ENCODE measurements at places on chromosomes 7 and 10.

GRCh38 chr10:58399410-58399809 is 14.2 kb downstream of the TFAM start:
- DNase-seq, result no peak

DNA sequence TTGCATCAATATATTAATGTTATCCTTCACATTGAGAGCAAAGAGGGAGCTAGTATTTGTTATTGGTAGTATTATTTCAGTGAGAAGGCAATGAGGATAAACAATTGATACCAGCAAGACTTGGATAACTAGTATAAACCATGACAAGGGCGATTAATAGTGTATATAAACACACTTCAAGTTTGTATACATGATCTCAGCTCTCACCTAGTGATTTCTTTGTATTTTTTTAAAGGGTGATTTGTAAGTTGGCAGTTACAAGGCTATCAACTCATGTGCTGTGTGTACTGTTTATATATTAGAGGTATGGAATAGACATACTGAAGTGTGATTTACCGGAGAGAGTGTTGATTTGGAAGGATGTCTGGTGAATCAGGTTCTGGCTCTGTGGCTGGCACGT is 88.0 kb downstream of the SNX10 start:
- no peak for DNase-seq

GRCh38 chr7:44189286-44189992 is at the start of gene GCK:
TSS of gene GCK (minus strand) at chr7:44189439. CDS start at chr7:44188953, 486 bp downstream.
- no peak for DNase-seq

DNA sequence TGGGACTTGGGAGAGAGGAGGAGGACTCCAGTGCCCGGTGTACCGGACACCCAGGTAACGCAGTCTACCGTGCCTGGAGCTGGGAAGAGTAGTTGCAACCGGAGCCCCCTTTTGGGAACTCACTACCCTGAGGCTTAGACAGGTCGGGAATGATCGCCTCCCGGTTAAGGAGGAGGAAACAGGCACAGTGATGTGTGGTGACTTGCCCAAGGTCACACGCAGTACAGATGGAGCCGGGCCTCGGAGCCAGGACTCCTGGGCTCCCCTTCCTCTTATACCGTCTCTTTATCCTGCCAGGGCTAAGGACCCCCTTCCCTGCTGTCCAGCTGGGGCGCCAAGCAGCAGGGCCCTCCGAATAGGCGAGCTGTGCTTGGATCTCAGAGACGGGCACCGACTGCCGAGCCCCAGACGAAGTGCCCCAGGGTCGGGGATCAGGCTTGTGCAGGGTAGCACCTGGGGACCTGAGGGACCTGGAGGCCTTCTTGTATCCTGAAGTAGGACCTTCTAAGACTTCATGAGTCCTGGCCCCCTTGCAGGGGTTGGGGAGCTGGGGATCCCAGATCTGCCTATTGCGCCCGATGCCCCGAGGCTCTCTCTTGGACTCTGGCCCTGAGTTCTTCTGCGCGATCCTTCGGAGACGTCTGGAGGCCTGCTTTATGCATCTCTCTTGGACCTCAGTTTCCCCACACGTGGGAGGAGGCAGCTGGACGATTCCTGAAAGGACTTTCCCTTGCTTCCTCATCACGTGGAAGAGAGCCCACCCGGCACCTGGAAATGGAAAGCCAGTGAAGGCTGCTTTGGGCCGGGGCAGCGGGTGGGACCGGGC is 767 bp upstream of the CYP26A1 start:
- DNase-seq, result no peak

DNA sequence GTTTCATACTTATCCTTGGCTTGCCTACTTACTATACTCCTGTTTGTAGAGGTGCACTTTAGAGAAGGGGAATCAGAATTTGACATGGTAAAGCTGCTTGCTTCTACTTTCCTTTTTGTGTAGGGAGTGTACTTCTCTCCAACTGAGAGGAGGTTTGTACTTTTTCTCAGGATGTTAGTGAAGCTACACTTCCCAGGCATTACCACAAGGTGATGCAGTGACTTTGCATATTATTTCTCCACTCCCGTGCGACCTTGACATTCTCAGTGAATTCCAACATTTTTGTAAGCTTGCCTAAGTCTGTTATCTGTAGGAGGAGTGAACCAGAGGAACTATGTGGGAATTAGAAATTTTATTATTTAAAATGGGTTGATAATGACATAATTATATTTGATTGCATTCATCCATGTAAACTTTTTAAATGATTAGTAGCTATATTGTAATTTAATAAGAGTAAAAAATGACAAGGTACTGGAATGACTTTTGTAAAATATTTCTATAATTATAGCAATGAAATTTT is 5.2 kb downstream of the TAX1BP1 start:
- peak; percentile 40 for DNase-seq

GRCh38 chr7:45921699-45922519 is 837 bp upstream of the IGFBP3 start:
- peak; percentile 44 for DNase-seq

DNA sequence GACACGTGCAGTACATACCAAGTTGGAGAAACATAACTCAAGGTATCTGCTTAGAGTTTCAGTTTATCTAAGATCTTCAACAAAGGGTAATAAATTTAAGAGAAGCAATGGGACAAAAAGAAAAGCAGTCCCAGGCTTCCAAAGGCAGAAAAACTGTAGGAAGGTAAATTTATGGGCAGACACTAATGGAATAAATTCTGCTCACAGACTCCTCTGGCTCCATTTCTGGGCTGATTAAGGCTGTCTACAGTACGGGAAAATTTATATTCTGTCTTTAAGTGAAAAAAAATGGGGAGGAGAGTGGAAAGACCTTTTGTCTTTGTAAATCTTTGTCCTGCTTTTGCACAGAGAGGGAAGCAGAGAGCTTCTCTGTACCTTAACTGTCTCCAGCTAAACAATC is 587.5 kb upstream of the IGFBP3 start:
- DNase-seq, result no peak

GRCh38 chr10:118449521-118449920 is 107.4 kb upstream of the FAM204A start:
- no peak for DNase-seq

DNA sequence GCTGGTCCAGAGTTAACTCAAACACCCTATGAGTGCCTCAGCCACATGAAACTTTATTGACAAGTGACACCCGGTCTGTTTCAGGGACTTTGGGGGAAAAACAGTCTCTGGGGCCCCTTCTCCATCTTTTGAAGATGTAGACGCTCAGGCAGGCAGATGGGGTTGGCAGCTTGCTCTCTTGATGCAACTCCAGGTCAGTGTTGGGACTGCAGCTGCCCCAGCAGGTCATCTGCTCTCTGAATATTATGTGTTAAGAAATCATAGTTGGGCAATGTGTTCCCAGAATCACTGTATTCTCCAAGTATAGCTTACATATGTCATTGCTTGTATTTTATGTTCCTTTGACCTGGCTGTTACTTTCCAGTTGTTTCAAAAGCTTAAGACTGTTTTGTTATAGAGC is 544.9 kb upstream of the MGMT start:
- DNase-seq, result no peak

DNA sequence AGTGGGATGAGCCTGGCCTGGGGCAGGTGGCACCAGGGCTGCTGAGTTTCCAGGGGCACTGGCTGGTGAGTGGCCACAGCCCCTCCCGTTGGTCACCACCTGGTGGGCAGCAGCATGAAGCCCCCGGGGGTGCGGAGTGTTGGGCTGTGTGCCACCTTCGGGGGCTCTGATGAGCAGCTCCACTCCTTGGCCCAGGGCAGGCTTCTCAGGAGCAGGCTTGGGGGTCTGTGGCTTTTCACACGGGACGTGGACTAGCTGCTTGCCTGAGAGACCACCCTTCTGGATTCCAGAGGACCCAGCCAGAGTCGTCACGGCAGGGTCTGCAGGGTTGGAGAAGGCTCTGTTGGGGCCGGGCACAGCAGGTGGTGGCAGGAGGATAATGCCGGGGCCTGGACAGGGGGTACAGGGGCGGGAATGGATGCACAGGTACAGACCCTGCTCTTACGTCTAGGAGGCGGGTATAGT is 193.1 kb downstream of the ADARB2 start:
- no peak for DNase-seq

- no peak for DNase-seq
These were observed 27.8 kb downstream of the HIBADH start for GRCh38 chr7:27634671-27635493.

Data from GM12865 (cell line).